ENCODE measurements at places on chromosomes 5 and 9.

GRCh38 chr9:115084709-115085108, 33.2 kb downstream of the TNC start:
- no peak for DNase-seq

DNA sequence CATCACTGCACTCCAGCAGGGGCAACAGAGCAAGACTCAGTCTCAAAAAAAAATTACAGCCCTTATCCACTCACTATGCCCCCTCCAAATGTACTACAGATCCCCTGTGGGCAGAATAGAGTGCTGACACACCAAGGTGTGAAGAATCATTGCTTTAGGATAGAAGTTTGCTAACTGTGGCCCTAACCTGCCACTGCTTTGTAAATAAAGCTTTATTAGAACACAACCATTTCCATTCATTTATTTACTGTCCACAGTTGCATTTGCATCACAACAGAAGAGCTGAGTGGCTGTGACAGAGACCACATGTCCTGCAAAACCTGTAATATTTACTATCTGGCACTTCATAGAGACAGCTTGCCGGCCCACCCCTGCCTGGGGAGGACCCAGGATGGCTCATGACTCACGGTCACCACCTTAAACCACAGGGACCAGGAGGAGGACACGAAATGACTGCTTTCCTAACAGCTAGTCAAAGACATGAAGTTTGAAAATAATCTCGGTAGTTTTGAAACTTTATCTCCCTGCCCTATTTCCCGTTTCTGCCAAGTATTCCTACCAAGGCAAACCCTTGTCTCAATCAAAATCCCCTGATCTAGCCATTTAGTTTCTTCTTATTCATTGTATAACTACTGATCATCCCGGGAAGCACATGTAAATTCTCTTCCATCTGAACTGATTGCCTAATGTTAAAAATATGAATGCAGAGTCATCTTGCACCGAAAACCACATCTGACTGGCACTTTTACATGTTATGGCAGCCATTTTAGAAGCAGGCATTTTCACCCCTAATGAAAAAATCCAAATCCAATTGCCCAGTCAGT, 206.1 kb downstream of the SLIT3 start:
- DNase-seq, result no peak

DNA sequence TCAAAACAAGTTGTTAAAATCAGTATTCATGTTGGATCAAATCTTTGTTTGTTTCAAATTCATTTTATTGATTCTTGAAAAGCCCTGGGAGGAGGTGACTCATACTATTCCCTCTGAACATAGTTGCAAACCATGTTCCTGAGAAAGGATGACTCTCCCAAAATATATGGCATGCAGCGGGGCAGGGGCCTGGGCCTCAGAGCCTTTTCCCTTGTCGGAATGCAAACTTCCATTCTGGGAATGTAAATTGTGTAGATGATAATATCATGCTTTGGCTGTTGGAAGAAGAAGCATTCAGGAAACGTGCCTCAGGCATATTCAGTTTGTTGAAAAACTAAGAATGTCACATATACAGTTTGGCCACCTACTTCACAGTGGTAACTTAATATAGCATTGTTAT, 242.0 kb downstream of the AUH start:
- no peak for DNase-seq

DNA sequence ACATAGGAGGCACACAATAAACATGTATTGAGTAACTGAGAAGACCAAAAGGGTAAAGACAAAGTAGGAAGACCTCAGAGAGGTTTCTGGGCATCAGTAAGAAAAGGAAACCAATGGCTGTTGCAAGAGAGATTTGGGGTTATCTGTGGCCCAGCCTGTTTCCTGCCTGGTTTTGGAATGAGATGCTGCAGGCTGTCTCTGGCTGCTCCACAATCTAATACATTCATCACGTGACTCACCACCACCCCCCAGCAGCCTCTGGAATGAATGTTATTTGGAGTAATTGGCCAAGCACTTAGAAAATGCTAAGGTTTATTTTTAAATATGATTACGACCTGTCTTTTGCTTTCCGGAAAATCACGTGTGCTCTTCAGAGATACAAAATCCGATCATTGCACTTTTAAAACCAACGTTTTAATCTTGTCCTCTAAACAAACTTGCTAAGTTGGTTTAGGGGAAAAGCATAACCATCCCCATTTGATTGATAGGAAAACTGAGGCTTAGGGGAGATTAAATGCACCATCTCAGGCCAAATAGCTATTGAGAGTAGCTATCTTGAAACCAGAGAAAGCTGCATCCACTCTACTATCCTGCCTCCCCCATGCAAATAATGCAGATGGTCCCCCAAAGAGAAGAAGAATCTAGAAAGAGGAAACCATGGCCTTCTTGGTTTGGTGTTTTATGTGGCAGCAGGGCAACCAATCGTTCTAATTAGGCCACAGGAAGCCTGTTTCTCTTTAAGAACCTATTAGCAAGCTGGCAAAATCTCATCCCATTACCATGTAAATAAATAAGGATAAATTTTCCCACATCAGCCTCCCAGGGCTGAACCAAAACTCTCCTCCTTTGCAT, 151.8 kb upstream of the ADRA1B start:
- DNase-seq, result no peak

- no peak for DNase-seq
Measured at GRCh38 chr5:127933348-127933747, 150.2 kb upstream of the SLC12A2 start.

- DNase-seq, result no peak
Measured at GRCh38 chr5:109354761-109355160, 55.0 kb downstream of the PJA2 start.

GRCh38 chr9:135589596-135590485, 28.3 kb downstream of the PAEP start:
- no peak for DNase-seq

DNA sequence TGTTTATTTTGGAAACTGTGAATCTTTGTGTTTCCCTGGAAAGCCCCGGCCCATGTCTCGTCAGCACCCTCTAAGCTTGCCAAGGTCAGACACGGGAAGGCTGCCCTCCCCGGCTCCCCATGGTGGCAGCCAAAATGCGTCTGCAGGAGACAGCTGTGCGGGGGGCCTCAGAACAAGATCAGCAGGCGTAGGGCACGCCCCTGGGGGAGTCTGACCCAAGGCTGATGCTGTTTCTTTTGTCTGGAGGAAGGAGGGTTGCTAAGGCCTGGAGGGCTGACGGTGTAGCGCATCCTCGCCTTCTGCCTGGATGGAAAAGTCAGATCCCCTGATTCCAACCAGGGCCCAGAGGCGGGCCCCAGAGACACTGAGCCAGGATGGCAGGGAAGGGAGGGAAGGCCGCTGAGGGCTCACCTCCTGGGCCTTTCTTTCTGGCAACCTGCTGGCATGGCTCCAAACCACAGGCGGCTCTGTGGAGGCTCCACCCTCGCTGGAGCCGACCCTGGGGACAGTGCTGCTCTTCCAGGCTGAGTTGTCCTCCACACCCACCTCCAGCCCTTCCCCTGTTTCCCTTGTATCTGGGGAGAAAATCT, 57.2 kb downstream of the OLFM1 start:
- no peak for DNase-seq

- DNase-seq, result no peak
Measured at GRCh38 chr5:100860407-100860806, 42.7 kb downstream of the ST8SIA4 start.

- DNase-seq, result no peak
Measured at GRCh38 chr5:99706160-99706559, 777.4 kb upstream of the CHD1 start.

GRCh38 chr5:17154211-17154996, 63.0 kb upstream of the BASP1 start:
- no peak for DNase-seq

DNA sequence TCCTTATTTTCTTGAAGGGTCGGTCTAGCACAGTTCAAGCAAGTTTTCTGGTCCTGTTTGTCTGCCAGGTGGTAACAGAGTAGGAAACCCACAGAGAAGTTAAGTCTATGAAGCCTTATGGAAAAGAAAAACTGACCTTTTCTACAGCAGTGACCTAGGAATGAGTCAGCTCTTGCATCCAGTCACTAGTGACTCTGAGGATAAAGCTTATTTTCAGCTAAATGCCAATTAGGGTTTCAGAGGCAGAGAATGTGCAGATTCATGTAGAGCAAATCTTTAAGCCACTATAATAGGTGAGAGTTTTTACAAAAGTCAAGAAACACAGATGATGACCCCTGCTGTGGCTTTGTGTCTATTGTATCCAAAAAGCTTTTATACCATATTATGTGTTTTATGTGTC, 100.7 kb downstream of the CWC27 start:
- no peak for DNase-seq

DNA sequence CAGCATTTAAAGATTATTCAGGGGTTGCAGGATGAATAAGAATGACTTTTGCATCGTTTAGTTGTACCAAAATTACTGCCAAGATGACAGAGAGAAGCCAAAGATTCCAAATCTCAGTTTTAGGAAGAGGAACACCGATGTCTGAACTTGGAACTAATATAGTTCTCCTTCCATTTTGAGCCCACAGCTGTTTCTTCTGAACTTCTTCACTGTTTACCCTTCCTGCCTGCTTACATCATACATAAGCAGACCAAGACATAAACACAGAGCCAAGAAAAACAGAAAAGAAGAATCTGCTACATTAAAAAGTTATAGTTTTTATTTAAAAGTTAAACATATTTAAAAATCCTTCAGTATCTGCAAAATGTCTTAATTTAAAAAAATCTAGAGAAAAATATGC, 146.9 kb upstream of the RAPGEF1 start:
- DNase-seq, result no peak

- no peak for DNase-seq
Measured at GRCh38 chr5:172920447-172920849, 38.8 kb upstream of the RPL26L1 start.

GRCh38 chr5:96973532-96974401, 37.9 kb downstream of the LNPEP start:
- no peak for DNase-seq

DNA sequence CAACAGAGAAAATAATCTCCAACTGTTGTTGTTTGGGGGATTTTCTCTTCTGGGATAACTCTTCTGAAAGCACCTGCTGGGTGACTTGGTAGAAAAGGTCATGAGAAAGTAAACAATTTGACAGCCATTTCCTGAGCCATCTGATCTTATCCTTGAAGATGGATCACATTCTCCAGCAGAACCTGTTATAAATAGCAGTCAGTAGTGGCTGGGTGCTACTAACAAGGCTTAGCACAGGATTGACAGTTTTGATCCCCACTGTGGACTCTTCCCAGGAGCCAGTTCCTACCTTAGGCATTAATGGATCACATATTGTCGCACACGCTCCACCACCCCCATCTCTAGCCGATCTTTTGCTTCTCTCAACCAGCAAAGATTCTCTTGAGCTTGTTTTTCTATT, 220.2 kb downstream of the PLK2 start:
- no peak for DNase-seq

- no peak for DNase-seq
Measured at GRCh38 chr5:177131019-177131320, 2.6 kb upstream of the NSD1 start.

DNA sequence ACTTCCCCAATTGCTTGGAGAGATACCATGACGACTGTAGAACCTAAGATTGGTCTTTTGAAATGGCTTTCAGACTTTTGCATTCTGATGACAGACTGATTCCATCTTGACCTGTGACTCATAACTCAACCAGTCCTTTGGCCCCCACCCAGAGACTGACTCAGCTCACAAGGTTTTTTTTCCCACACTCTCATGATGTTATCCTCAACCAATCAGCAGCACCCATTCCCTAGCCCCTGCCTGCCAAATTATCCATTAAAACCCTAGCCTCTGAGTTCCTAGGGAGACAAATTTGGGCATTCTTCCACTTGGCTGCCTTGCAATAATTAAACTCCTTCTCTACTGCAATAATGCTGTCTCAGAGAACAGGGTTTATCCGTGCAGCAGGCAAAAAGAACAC, 1263.3 kb upstream of the CDH9 start:
- no peak for DNase-seq

- DNase-seq, result no peak
Measured at GRCh38 chr5:170104299-170104698, 1.4 kb upstream of the FOXI1 start.

GRCh38 chr5:150036513-150036912, 36.0 kb downstream of the HMGXB3 start:
- no peak for DNase-seq

GRCh38 chr9:77960356-77961153, 71.1 kb downstream of the GNAQ start:
- DNase-seq, result no peak

- no peak for DNase-seq
Measured at GRCh38 chr5:51194671-51195070, 188.6 kb upstream of the ISL1 start.

DNA sequence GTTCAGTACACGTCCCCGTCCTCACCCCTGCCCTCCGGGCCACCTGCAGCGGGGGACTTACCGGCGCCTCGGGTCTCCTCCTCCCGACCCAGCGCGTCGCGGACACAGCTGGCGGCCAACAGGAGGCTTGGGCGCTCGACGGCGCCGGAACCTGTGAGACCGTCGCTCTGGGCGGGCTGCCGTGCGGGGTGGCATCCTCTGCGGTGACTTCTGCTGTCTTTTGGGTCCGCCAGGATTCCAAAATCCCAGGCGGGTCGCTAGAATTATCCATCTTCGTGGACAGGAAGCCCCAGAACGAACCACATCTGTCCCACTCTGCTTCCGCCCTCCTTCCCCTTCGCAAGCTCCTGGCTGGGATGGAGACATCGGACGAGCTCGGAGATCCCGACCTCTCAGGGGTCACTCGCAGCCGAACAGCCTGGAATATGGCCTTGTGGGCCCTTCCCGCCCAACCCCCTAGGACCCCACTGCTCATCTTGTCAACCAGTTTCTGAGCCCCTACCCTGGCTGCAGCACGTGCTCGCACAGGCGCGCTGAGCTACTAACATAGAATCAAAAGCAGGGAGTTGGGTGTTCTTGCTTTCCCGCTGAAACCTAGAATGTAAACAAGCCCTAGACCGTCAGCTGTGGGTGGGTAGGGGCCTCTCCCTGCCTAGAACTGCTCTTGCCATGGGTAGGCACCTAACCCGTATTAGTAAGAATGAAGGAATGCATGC, 947 bp upstream of the MARCHF3 start:
- no peak for DNase-seq

- no peak for DNase-seq
Measured at GRCh38 chr5:58854441-58854840, 271.6 kb downstream of the RAB3C start.
